C1 segment of cervical spinal cord (tissue), 14 donors: ENCODE measurements at places on chromosomes 1 and 21.

DNA sequence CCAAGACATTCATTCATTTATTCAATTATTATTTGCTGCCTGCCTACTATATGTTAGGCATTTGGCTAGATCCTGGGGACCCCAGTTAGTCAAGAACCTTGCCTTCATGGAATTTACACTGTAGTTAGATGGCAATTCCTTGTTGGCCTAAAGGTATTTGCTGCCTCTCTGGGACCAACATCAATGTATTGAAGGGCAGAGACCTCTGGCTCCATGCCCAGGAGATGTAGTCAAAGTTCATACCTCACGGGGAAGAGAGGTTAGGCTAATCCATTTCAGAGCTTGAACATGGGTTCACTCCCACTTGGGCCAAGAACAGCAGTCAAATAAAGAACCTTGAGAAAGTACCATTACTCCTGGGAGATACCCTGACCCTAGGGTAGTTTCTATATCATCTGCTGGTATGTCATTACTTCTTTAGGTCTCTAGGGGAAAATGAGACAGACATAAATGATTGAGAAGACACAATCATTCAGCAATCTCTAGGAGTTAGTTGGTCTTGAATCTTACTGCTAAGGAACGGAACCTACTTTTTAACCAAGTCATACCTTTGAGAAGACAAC is 32.0 kb downstream of the SORT1 start:
- no peak for DNase-seq

DNA sequence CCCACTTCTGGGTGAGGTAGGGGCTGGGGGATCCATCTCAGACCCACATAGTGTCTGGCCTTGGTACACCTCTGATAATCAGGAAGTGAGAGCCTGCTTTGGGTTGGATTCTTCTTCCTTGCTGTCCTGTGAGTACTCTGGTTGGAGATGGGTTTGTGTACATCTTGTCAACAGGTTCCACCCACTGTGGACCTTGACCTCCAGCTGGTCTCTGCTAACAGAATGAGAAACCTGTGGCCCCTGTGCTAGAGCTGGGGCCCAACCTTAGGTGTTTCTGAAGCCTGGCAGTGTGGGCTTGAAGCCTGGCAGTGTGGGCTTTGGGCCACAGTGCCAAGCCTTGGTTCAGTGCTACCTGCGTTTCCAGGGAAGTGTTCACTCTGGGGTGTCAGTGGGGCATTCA is 2.6 kb downstream of the ZBTB48 start:
- no peak for DNase-seq

GRCh38 chr1:150793221-150793620 is 14.8 kb downstream of the CTSK start:
- no peak for DNase-seq

- DNase-seq, result no peak
These were observed 4.6 kb downstream of the NBL1 start for GRCh38 chr1:19648689-19649088.

- DNase-seq, result no peak
These were observed 26.7 kb downstream of the NDC1 start for GRCh38 chr1:53811414-53811851.

GRCh38 chr1:170545476-170545875 is 13.5 kb downstream of the GORAB start:
- DNase-seq, result no peak
